Activated CD4-positive, alpha-beta T cell treated with anti-CD3 and anti-CD28 coated beads, Interleukin-2, amount 50 U/mL, for 1 hour (primary cell): ENCODE measurements at places on chromosomes 7 and 10.

- DNase-seq, result no peak
Measured at GRCh38 chr7:107078517-107078966, 34.0 kb downstream of the PRKAR2B start.

GRCh38 chr10:68135922-68136792, 26.9 kb downstream of the MYPN start:
- DNase-seq, result no peak

- DNase-seq, result no peak
Measured at GRCh38 chr7:21690705-21691104, 147.9 kb downstream of the DNAH11 start.

GRCh38 chr10:125953778-125954385, 57.5 kb downstream of the FANK1 start:
- no peak for DNase-seq

DNA sequence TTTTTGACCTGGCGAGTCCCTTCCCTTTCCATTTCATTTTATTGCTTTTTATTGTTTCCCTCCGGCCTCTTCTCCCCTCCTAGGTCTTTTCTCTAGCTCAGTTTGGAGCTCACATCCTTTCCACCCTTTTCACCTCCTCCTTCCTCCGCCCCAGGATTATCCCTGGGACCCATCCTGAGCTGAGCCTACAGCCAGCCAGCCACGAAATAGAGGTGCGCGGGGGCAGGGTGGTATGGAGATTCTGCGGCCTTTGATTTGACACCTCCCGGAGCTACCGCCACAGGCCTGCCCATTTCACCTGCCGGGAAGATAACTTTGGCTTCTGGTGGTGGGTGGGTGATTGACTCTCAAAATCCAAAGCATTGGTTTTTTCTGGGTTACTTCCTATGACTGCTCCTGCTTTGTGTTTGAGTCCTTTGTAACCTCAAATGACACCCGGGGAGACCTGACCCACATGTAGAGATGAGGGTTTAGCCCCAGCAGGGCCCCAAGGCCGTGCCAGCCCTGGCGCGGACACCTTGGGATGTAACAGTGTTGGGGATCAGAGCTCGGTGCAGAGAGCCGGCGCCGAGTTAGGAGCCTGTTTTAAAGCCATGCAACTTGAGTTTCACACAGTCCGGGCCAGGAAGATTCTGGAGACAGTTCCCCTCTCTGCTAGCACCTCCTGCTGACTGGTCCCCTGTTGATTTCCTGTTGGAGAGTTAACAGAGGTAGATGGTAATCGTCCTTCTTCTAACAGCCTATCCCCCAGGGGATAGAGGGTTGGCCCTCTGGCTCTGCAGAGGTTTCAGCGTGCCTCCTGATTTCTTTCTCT, 1.5 kb downstream of the DUSP5 start:
- DNase-seq, result peak; percentile 28

DNA sequence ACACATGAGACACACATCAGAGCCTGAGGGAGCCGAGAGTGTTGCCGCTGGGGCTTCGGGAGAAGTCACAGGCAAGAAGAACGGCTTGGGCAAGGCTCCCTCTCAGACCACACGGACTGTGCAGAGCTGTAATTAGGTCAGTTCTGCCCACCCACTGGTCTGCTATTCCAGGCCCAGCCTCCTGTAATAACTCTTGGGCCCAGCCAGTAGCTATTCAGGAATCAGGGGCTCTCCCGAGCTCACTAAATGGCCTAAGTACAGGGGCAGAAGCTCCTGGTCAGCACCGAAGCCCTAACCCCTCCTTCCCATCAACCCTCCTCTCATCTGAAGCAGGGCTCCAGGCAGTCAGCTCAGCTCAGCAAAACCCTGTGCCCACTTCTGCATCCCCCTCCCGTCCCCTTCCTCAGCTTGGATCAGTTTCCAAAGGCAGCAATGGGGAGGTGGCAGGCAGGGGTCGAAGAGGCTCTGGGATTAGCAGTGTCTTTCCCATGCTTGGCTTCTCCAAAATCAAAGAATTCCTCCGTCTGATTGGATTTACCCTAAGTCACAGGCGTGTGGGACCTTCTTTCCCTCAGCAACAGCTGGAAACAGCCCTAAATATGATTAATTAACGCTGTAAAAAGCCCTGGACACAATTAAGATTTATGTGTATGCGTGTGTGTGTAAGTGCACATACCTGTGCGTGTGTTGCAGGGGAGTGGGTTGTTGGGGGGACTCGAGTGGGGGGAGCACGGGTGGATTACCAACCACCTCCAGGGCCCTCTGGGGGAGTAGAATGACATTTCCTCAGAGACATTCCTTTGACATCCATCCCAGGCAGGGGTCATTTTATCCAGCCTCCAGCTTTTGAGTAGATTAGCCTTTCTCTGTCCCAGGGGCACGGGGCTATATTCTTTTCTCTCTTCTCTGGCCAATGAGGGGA, 48.4 kb upstream of the BTRC start:
- no peak for DNase-seq
